CD4-positive, alpha-beta T cell treated with Interleukin-10 for 1 hour (primary cell): ENCODE measurements at places on chromosomes 4 and X.
A peak's percentile ranks its signal among the peaks of the same experiment; 100 is the strongest.

- DNase-seq, result no peak
Observed at GRCh38 chr4:100190643-100191600, 654 bp upstream of the DDIT4L start.

- DNase-seq, result no peak
Observed at GRCh38 chr4:144411700-144412099, 234.3 kb upstream of the HHIP start.

DNA sequence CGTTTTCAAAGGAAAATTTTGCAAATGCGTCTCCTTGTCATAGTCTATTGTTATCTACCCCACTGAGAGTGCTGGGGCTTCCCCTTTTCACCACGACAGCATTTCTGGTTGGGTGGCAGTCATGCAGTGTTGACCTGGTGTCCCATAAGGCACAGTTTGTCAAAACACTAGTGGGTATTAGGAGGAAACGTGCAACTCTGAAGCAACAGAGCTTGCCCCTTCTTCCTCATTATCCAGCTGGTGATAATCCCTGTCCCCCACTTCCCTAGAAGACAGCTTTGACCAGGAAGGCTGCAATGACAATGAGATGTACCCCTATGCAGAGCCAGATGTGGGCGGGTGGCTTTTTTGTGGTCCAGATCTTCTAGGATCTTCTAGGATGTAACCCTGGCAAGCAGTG, 1.8 kb downstream of the TBC1D1 start:
- peak; percentile 63 for DNase-seq

- no peak for DNase-seq
Observed at GRCh38 chrX:128685387-128685786, 633.2 kb upstream of the ACTRT1 start.

DNA sequence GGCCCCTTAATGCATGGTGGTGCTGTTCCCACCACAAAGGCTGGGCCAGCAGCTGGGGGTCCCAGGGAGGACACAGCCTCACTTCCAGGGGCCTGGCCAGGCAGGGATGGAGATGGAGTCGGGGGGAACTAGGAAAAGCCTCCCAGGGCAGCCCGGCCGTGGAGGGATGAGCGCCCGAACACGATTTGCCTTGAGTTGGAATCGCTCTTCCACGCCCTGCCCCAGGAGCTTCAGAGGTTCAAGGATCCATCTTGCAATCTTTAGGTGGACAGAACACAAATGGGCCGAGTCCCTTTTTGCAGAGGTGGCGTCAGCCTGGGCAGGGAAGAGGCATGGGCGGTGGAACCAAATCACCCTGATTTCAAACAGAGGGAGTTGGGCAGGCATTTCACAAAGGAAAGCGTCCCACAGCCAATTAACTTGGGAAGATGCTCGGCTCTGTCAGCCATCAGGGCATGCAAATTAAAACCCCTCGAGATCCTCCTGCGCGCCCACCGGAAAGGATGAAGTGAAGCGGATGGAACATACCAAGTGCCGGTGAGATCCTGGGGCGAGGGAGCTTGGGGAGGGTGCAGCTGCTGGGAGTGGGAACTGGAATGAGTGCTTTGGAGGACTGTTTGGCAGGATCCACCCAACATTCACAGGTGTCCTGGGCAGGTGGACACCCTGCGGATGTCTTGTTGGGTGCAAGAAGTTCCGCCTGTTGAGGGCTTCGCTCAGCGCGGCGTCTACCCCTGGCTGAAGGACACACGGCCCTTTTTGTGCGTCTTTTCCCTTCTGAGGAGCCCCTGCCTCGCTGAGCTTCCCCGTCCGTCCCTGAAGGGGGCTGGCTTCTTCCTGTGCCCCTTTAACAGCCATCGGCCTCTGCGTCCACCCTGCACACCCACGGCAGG, 75.7 kb downstream of the HTRA3 start:
- DNase-seq, result no peak

DNA sequence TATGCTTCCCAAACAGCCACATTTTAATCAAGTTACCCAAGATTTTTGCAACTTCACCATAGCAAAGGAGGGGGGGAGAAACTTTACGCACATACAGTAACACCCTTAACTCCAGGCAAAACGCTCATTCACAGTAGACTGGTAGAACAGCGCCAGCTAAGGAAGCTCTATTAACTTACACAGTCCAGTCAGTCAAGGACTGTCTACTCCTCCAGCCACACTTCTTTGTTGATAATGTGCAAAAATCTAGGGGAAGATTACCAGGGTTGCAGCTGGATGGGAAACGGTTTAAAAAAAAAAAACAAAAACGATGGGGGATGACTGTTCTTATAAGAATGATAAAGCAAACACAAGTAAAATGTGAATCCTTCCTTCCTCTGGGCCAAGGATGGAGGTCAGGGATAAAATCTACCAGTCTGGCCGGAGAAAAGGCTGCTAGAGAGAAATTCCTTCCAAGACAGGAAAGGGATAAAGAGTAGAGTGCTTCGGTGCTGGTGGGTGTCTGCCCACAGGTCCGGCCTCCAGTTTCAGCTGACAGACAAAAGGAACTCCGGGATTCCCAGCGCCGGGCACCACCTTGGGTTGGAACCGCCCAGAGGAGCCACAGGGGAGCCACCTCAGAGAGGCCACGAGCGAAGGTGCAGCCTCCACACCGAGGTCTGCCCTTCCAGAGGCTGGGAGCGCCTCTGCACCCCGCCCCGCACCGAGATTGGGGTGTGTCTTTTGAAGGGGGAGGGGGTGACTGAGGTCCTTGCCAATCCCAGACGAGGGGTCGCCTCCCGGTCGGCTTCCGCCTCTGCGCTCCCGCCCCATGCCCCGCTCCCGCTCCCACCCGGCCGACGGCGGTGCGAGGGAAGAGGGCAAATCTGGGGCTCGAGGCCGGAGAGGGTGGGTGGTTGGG, 811 bp downstream of the ANKRD50 start:
- peak; percentile 3 for DNase-seq

DNA sequence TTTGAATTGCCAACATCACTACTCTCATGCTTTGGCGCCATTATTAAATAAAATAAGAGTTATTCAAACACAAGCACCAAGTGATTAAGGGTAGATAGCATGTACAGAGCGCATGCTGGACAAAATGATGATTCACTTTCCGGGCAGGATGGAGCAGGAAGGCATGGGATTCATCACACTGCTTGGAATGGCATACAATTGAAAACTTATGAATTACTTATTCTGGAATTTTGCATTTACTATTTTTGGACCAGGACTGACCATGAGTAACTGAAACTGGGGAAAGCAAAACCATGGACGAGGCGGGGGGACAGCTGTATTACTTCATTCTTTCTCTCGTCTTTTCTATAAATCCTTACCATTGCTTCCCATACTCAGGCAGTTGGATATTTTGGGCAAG, 28.5 kb upstream of the FGF5 start:
- no peak for DNase-seq

- no peak for DNase-seq
Observed at GRCh38 chrX:153420851-153421599, 9.8 kb downstream of the ZFP92 start.

- no peak for DNase-seq
Observed at GRCh38 chr4:124854968-124855367, 142.4 kb upstream of the ANKRD50 start.

- no peak for DNase-seq
Observed at GRCh38 chrX:9495496-9495895, 30.6 kb downstream of the TBL1X start.

GRCh38 chr4:20265726-20266125, 14.0 kb downstream of the SLIT2 start:
- DNase-seq, result no peak

GRCh38 chr4:119656342-119656741, 27.7 kb upstream of the PDE5A start:
- DNase-seq, result no peak

- DNase-seq, result no peak
Observed at GRCh38 chr4:137367620-137368019, 164.7 kb downstream of the PCDH18 start.

- no peak for DNase-seq
Observed at GRCh38 chr4:15186149-15186548, 183.9 kb downstream of the CPEB2 start.

GRCh38 chr4:7287274-7287917, 95.1 kb downstream of the SORCS2 start:
- no peak for DNase-seq

- DNase-seq, result no peak
Observed at GRCh38 chrX:79243691-79244090, 99.2 kb downstream of the GPR174 start.

DNA sequence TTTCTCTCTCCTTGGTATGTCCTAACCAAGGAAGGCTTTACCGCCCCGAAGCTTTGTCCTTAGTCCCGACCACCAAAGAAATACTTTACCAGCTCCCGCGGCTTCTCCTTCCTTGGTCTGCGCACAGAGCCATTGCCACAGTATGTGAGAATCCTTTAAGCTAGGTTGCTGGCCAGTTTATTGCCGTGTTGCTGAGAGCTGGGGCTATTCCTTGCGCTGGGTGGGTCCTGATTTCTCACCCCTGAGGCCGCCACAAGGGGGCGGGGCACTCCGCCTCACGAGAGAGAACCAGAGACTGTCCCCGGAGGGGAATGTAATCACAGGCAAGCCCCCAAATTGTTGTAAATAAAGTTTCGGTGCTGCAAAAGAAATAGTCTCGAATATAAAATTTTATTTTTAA, 331.0 kb upstream of the PCDH10 start:
- DNase-seq, result no peak
